ENCODE measurements at places on chromosomes 3 and 15.

GRCh38 chr3:140527156-140527555 lies 150.7 kb upstream of the TRIM42 start:
- no peaks in the 10 kb centered on the region for H3K27me3 ChIP-seq
- H3K4me3 ChIP-seq, result no peak overlapping the region
- H3K27ac ChIP-seq, result no peak overlapping the region
- H3K4me1 ChIP-seq, result no peaks in the 10 kb centered on the region

DNA sequence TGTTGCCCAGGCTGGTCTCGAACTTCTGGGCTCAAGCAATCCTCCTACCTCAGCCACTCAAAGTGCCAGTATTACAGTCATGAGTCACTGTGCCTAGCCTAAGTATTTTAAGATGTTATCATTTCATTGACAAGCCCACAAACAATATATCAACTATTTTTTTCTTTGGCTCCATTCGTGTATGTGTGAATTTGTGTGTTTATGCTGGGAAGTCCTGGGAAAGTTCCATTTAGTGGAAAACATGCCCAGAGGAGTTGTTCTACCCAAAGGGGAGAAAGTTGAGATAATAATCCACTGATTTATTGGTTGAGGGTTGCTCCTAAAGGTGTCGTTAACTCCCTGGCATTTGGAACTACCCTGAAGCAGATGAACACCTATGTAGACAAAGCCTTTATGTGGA lies 58.8 kb downstream of the KIF9 start:
- no peak overlapping the region for H3K27ac ChIP-seq
- H3K4me3 ChIP-seq, result no peak overlapping the region
- H3K27me3 ChIP-seq, result no peaks in the 10 kb centered on the region
- H3K4me1 ChIP-seq, result no peaks in the 10 kb centered on the region

DNA sequence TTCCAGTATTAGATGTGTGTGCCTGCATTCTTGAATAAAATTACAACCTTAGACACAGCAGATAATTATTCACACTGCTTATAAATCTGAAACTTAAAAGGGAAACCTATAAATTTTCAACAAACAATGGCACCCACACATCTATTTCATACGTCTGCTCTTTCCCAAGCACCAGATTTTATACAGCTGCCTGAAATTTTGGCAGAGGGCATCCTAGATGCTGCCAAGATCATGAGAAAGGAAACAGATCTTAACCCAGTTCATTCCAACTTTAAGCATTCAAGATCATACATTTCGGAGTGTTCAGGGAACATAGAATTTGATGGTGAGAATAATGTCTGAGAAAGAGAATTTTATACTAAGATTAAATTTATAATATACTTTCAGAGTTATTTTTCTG lies 53.1 kb downstream of the CLDN1 start:
- H3K4me3 ChIP-seq, result no peak overlapping the region
- no peak overlapping the region for H3K27ac ChIP-seq
- no peak for DNase-seq
- H3K4me1 ChIP-seq, result peaks cover 3% of the 10 kb centered on the region
- no peaks in the 10 kb centered on the region for H3K27me3 ChIP-seq

DNA sequence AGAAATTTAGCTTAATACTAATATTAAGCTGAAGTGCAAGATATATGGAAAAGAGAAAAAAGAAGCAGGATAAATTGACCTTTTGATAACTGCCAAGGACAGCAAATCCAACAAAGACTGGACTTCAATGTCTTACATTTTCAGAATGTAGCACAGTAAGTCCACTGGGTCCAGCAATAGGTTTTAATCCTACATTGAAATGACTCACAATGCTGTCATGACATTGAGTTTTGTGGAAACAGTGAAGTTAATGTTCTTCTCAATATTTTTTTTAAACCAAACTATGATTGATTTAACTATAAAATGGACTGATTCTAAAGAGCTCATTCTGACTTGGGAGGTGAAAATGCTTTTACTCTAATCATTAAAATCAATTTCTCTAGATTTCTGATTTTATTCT lies 166.6 kb upstream of the ZNF717 start:
- H3K36me3 ChIP-seq, result no peaks in the 10 kb centered on the region
- H3K4me1 ChIP-seq, result no peaks in the 10 kb centered on the region
- no peak overlapping the region for H3K27ac ChIP-seq
- no peaks in the 10 kb centered on the region for H3K27me3 ChIP-seq
- peak; percentile 4 for DNase-seq

GRCh38 chr3:184289426-184289938 lies 9.6 kb upstream of the PSMD2 start:
- H3K4me3 ChIP-seq, result no peak overlapping the region
- peak; percentile 38 for DNase-seq
- peaks cover 24% of the 10 kb centered on the region for H3K27me3 ChIP-seq
- no peak overlapping the region for H3K27ac ChIP-seq
- no peaks in the 10 kb centered on the region for H3K4me1 ChIP-seq
